B cell (primary cell): ENCODE measurements at places on chromosomes 7 and 10.

- no peak for DNase-seq
Observed at GRCh38 chr7:51113962-51114361, 202.6 kb downstream of the COBL start.

GRCh38 chr7:137846827-137847567 is at the start of gene DGKI:
DGKI (minus strand) TSS chr7:137846974.
- peak; percentile 15 for DNase-seq

GRCh38 chr7:23246555-23246954 is at the start of gene GPNMB:
GPNMB (plus strand) TSS chr7:23246775; CDS start chr7:23246858, 83 bp downstream.
- no peak for DNase-seq

DNA sequence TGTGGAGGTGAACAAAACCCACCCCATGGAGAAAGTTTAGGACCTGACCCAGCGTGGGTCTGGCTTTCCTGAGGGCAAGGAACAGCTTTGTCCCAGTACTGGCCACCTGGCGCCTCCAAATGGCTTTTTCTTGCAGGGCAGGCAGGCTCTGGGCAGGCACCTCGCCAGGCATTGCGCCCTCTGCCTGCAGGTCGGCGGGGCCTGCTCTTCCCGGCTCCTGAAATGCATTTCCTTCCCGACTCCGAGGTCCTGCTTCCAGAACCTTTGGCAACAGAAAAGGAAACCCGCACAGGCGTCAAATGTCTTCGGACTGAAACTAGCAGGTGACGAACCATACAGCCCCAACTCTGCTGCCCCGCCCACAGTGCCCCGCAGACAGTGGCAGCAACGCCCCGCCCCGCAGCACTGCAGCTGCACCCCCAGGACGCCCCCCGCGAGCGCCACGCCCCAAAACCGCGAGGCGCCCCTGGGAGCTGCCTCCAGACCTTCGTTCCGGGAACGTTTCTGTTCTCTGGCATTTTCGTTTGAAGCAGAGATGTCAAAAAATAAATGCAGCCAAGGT is 65.5 kb downstream of the C10orf143 start:
- DNase-seq: no peak
